ENCODE measurements at places on chromosomes 1 and 21. TPM values are rescaled to one million over a fixed set of nuclear protein-coding genes. Genes with fewer than 3 reads are reported as not detected.

GRCh38 chr1:237867380-237867888 is 23.3 kb downstream of the ZP4 start:
- no peak for DNase-seq

- DNase-seq = no peak
Observed at GRCh38 chr1:216919060-216919970, 196.1 kb upstream of the ESRRG start.

DNA sequence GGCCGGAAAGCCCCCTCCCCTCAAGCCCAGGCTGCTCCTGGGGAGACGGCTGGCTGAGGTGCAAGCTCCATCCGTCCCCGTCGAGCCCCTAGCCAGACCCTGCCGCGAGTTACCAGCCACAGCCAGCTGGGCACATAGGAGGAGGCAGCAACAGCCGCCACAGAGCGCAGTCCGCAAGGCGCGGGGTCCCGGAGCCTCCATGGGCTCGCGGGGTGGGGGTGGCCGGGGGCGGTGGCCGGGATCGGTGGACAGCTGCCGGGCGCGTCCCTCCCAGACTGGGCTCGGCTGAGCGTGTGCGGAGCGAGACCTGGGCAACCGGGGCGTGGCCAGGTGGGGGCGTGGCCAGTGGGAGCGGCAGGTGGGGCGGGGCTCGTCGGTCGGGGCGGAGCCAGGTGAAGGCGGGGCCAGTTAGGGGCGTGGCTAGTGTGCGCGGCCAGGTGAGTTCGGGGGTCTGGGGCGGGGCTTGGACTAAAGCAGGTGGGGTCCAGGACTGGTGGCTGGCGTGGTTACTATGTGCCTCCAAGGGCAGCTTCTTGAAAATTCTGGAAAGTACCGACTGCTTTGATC is at the start of gene CD164L2:
Gene CD164L2, minus strand, starts transcription at position 295 of the 567 bp plus-strand sequence. Its CDS starts 94 bp downstream, at position 201.
- DNase-seq = peak; percentile 95

GRCh38 chr1:114468047-114468446 is 43.0 kb downstream of the TRIM33 start:
- no peak for DNase-seq

- no peak for DNase-seq
Observed at GRCh38 chr1:91631718-91632330, 131.2 kb downstream of the CDC7 start.

DNA sequence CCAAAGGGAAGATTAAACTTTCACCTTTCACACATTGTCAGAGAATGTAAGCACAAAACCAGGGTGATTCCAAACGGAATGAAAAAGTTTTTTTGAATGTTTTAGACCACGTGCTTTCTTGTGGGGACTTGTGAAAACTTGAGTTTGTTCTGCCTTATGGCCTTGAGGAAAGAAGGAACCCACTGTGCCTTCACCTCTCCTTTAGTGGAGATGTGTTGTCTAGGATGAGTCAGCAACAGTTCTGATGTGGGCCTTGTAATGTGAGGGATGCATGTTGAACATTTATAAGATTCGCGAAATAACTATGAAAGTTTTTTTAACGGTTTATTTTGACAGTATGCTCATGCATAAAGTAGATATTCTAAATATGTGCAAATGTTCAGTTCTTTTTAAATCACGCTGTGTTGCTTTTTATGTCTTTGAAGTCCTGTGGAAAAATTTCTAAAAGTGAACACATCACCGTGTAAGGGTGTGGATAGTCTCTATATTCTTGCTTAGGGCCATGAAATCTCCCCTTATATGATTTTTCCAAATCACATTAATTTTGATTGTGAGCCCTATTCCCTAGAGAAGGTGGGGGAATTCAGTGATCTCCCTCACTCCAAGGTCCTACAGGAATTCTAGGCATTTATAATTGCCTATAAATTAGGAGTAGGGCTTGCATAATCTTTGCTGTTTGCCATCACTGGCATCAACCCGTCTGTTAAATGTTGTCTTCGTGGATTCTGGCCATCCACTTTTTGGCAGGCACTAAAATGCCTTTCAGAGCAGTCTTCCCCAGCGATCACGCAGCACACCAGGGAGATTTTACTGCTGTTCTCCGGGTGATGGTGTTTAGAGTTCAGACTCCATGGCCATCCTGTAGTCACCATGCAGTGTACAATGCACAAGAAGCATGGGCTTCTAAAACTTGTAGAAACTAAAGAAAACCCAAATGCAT is 47.4 kb downstream of the PLA2G4A start:
- no peak for DNase-seq

GRCh38 chr1:182317611-182318161 is 73.9 kb downstream of the GLUL start:
- no peak for DNase-seq

DNA sequence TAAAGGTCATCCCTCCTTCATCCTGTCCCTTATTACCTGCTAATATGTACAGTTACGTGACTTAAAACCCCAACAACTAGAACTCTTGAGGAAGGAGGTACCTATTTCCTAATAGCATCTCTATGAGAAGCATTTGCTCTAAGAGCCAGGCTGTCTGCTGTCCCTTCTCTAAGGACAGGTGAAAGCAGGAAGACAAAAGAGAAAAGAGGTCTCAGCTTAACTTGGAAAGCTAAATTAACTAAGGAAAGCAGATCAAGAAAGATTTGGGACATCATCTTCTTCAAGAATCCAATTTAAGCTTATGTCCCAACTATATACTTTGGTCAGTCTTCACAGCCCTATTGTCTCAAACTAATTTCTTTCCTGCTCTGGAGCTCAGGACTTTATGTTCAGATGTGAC is 2.9 kb downstream of the EGLN1 start:
- no peak for DNase-seq

Gene FNDC5
- 1.3 TPM for total RNA-seq

Gene DENND2C
- 2.8 TPM for total RNA-seq

Gene HES5
- total RNA-seq = 0.76 TPM

Gene CTSS
- 534 TPM for total RNA-seq

Gene BRINP2
- total RNA-seq = not detected
